ENCODE measurements at places on chromosomes 12 and 14. TPM values are rescaled to one million over a fixed set of nuclear protein-coding genes. Genes with fewer than 3 reads are reported as not detected.

GRCh38 chr14:98501836-98502235 is 770.2 kb downstream of the BCL11B start:
- DNase-seq, result no peak

GRCh38 chr12:48157018-48157888 is at the start of gene ASB8:
Gene ASB8, minus strand, starts transcription at chr12:48157515. Its CDS starts 4,019 bp downstream, at chr12:48153496.
- DNase-seq, result peak; percentile 96

DNA sequence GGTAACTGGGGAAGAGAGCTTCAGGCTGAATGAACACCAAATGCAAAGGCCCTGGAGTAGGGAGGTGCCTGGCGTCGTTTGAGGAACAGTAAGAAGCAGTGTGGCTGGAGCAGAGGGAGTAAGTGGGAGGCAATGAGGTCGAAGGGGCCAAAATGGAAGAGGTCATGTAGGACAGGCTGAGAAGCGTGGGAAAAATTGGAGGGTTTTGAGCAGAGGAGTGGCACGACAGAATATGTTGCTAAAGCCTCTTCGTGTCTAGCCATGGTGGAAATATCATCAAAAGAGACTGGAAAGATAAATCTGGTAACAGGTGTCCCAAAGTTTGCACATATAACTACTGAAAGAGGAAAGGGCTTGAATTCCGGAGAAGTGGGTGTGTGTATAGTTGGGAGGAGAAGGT is 1.9 kb downstream of the TRIM9 start:
- no peak for DNase-seq

DNA sequence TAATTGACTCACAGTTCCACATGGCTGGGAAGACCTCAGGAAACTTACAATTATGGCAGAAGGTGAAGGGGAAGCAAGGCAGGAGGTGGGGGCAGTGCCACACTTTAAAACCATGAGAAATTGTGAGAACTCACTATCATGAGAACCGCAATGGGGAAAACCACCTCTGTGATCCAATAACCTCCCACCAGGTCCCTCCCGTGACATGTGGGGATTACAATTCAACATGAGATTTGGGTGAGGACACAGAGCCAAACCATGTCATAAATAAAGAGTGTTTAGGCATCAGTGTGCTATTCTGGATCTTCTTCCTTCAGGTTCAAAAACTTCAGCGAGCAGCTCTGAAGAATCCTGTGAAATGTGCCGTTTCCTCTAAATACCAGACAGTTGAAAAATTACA is 9.7 kb downstream of the DDX47 start:
- no peak for DNase-seq

DNA sequence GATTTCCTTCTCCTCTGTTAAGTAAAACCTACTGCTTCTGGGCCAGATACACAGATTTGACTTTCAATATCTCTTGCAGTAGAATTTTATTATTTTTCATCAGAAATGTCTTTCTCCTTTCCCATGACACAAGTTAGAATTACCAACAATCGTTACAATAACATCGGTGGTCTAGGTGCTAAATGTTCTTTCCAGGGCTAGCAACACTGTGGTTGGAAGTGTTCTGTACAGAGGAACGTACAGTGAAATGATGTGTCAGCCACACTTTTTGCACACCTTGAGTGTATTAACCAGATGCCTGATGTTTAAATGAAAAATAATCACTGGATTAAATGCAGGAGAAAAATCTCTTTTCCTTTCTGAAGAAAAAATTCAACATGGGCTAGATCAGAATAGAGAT is 27.7 kb upstream of the KLRD1 start:
- DNase-seq, result no peak

- peak; percentile 57 for DNase-seq
Observed at GRCh38 chr12:31585271-31585670, 5.7 kb downstream of the DENND5B start.

DNA sequence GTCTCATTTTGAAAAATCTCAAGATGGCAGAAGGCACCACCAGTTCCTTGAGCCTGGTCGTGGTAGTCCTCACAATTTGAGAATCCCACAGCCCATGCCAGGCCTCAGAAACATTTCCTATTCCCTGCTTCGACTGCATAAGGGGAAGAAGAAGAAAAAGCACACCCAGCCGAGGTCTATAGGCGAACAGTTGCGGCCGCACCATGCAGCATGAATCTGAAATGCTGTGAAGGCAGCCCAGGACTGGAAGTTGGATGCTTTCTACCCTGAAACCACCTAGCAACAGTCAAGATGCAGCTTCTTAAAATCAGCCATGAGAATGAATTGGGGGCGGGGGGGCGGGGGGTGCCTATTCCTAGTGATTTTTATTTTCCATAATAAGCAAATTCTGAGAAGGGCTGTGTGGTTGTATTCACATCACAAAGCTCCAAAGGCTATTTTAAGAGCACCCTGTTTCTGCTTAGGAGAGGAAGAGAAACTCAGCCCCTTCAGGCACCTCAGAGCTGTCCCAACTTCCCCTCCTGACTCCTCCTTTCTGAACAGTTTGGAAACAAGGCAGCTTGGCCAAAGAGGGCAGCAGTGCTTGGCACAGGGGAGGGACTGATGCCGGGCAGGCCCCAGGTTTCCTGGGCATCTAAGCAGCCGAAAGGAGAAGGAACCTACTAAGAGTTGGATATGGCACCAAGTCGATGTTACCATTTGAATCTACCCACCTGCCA is 172.5 kb upstream of the FOXN3 start:
- DNase-seq, result no peak

DNA sequence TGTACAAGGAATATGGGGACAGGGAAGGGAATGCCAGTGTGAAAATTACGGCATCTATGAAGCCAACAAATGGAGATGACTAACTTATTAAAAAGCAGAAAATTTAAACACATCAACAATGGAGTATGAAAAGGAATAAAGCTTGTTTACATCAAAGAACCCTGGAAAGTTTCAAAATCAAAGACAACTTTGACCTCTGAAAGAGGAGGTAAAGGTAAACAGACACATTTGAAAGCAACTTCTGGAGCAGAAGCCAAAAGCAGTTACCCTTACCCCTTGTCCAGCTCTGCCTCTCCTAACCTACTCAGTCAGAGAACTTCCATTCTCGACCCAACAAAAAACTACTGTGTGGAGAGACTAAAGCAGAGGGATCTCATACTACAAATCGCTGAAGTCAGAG is 184.3 kb downstream of the DUSP6 start:
- DNase-seq, result no peak

DNA sequence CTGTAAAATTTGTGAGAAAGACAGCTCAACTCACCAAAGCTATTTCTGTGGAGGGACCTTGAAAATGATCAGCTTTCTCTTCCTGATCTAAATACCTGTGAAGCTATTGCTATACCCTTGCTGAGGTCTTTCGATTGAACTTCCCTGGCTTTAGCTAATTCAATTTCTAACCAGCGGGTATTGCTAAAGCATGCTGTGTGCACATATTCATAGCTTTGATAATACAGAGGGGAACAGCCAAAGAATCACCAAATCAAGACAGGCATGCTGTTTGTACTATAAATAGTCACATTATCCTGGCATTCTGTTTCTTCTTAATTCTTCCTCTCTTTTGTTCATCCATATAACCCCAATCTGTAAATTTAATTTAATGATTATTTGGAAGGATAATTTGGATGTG is 233.0 kb downstream of the LRFN5 start:
- no peak for DNase-seq

DNA sequence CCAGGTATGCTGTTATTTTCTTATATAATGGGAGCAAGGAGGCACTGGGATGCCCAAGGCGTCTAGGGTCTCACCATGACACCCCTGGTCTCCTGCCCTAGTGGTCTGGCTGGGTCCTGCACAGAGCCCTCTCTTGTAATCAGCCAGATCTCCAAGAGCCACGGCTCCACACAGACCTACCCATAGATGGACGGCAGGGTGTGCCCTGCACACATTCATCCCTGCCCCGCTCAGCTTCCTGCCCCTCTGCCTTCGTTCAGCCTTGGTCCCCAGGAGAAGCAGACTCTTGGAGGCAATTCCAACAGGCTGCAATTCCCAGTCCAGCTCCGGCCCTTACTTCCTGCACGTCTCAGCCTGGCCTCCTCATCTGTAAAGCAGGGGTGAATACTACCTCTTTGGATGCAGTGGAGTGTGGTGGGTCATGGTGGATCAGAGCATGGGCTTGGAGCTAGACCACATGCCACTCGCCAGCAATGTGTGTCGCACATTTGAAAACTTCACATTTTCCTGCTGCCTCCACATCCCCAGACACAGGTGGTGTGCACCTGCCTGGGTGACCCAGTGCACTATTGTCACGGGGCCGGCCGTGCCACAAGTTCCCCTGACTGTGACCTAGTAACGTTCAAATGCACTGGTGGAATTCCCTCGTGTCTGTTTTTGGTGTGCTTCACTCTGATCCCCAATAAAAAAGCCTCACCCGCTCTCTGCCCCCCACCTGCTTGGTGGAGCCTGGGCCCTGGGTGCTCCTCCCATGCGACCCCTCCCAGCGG is 171.1 kb upstream of the PRMT8 start:
- DNase-seq, result no peak

DNA sequence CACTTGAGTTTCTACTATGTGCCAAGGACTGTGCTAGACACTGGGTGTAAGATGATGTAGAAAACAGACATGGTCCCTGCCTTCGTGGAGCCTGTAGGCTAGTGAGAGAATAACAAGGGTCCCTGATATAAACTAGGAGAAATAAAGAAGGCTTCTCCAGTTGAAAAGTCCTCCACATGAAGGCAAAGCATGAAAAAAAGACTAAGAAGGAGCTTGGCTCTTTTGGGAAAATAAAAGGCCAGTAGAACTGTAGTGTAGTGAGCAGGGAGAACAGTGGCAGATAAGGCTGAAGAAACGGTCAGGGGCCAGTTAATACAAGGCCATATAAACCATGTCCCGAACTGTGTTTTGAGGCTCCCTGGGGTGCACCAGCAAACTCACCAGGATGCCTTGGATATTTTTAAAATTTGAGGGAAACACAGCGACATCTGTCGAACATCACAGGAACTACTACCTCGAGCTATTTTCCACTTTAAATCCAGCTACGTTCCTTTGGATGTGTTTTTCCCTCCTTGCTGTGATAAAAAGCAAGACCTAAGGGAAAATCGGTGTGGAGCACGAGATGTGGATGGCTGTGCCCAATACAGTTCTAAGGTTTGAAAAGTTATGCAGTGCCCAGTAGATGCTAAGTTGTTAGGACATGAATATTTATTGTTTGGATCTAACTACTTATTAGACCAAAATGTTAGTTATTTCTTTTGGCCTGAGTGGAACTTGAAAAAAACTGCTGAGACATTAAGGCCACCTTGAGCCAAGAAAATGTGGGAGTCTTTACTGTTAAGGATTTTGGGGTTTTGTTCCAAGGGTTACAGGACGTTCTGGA is 8.5 kb upstream of the CFL2 start:
- DNase-seq, result peak; percentile 71

DNA sequence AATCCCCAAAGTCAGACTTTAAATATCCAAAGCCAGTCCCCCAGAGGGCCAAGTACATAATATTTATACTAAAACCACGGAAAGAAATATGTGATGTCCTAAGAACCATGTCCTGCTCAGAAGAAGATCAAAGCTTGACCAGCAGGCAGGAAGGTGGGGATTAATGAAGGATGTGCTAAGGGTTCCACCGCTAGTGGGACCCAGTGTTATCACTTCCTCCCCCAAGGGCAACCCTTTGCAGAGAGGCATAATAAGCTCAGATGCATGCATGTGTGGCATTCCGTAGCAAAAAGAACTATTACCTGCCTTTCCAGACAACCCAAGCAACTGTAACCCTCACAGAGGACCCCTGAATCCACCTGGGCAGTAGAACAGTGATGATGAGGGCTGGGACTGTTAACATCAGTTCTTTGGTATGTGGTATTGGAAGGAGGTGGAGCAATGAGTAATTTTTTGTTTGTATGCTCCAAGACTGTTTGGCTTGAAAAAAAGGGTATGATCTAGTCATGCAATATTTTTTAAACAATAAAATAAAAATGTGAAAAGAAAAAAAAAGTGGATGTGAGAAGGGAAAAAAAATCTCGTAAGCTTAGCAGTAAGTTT is 71.7 kb upstream of the ETV6 start:
- no peak for DNase-seq

- no peak for DNase-seq
Observed at GRCh38 chr14:20801726-20802125, 918 bp downstream of the RNASE1 start.

DNA sequence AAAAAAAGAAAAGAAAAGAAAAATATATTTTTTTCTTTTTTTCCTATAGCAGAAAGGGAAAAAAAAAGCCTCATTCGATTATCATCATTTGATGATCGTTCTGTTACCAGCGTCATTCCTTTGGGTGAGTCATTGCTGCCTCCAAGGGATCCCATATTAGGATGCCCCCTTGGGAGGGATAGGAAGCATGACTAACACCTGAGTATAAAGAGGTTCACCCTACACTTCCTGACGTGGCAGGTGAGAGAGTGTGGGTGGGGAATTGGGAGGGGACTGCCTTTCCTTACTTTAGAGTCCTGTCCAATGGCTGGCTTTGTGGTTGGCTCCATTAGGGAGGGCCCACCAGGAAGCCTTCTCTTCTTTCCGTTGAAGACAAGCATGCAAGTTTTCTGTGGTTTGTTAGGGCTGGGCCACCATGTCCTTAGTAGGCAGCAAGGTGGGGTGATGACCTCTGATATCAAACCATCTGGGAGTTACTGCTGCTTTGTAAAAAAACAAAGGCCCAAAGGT is 56.1 kb upstream of the FUT8 start:
- peak; percentile 87 for DNase-seq

- DNase-seq, result no peak
Observed at GRCh38 chr12:16266085-16266484, 11.4 kb downstream of the SLC15A5 start.

DNA sequence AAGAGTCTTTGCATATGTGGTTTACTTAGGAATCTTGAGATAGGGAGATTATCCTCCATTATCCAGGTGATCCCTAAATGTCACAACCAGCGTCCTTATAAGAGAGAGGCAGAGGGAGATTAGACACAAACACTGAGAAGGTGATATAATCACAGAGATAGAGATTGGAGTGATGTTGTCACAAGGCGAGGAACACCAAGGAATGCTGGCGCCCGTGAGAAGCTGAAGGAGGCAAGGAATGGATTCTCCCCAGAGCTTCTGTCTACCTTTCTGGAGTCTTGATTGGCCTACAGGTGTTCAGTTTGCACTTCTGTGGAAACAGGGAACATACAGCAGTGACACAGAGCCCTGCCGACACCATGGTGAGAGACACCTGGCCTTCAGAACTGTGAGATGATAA is 101.6 kb downstream of the ANO4 start:
- no peak for DNase-seq

GRCh38 chr12:11427341-11427740 is 32.0 kb upstream of the PRB2 start:
- no peak for DNase-seq

The POTEG gene
- total RNA-seq, result not detected

The C14orf39 gene
- 1.4 TPM for total RNA-seq

The SAMD4A gene
- 12.3 TPM for total RNA-seq

The GPRC5A gene
- 1.7 TPM for total RNA-seq

The HPD gene
- total RNA-seq, result 0.26 TPM

The SLC16A7 gene
- 10.6 TPM for total RNA-seq

The NOXRED1 gene
- not detected for total RNA-seq

The CLEC1B gene
- total RNA-seq, result not detected

The P2RX7 gene
- total RNA-seq, result 0.32 TPM

The ZDHHC22 gene
- under 0.01 TPM for total RNA-seq

The NOS1 gene
- total RNA-seq, result not detected

The PLEK2 gene
- total RNA-seq, result 0.64 TPM

Data from LHCN-M2 (cell line).